ENCODE measurements at places on chromosomes 6 and 20.

DNA sequence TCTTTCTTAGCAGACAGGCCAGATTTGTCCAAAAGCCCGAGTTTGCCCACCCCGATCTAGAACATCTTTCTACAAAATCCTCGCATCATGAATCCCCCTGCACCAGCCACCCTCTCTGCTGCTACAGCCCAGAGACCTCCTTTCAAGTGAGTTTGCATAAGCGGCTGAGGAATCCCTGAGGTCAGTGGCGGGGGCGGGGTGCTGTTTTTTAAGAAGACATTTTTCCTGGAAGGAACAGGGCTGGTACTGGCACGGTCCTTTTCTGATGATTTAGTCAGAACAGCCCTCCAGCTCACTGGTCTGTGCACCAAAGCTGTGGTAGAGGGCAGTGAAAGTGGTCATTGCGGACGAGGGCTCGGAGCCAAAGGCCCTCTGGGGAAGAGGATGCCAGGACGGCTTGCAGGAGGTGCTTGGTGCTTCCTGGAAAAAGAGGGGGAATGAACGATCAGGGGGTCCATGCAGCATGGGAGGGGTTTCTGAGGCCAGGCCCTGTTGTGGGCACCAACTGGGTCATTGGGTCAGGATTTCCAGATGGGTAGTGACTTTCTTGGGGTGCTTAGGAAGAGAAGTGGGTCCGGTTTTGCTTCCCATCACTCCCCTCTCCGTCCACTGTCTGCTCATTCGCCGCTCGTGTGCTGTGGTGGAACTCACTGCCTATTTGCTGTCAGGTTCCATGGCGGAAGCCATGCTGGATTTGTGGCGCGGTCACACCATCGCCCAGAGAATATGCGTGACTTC, 50.4 kb downstream of the GNAS-AS1 start:
- DNase-seq, result no peak

DNA sequence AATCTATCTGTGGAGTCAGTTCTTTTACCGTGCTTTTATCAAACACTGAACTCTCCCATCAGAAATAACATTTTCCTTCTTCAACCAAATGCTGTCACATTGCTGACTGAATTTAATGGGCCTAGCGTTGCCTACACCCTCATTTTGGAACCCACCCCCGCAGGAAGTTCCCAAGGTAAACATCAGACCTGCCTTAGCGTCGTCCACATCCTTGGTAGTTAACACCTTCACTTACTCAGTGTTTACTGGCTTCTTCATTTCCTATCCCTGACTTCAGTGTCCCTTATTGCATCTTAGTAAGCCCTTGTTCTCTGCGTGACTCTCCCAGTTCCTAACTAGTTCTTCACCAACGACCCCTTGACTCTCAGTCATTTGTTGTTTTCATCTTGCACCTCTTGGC, 491.4 kb upstream of the SOX4 start:
- no peak for DNase-seq

- peak; percentile 78 for DNase-seq
These were observed 130.1 kb upstream of the ASCC3 start for GRCh38 chr6:101011186-101011585.

GRCh38 chr6:5497896-5498578, 236.7 kb downstream of the FARS2 start:
- DNase-seq, result no peak

GRCh38 chr6:165834613-165835259, 171.7 kb upstream of the PDE10A start:
- no peak for DNase-seq

DNA sequence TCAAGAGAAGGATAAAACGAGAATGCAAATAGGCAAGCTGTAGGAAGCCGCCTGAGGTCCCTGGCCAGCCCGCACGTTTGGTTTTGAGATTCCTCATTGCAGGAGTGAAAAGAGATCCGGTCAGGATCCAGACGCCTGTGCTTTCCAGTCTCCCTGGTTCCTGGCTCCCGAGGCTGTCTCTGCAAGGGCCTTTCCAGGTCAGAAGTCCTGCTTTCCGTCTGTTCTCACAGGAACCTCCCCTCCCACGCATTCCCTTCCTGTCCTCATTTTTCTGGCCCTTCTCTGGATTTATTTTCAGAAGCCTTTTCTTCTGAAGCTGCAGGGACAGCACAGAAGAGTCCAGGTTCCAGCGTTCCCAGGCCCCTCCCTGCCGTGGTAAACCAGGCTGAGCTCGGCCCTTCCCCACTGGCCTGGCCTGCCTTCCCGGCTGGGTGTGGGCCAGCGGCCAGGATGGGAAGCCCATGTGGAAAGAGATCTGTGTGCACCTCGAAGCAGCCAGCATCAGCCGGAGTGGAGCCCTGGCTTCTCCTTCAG, 54.0 kb downstream of the TMEM242 start:
- DNase-seq, result no peak

- no peak for DNase-seq
These were observed 16.8 kb upstream of the TCFL5 start for GRCh38 chr20:62878244-62879038.

DNA sequence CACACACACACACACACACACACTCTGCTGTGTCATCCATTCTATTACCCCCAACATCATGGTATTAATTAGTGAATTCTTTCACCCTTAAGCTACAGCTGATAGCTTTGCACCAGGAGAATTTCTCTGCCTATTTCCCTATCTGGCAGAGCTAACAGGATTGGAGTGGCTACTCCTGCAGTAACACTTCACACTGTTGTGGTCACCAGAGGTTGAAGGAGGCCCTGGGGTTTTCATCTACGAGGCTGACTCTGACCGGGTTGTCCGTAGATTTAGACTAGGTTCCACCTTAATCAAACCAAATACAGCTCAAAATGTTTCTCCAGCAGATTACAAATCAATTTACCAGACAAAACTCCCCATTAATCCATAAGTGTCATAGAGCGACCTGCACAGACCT, 69.2 kb upstream of the RIPOR2 start:
- no peak for DNase-seq

- no peak for DNase-seq
These were observed 214.8 kb downstream of the ADGB start for GRCh38 chr6:146813554-146813953.

- DNase-seq, result no peak
These were observed 20.7 kb downstream of the COL19A1 start for GRCh38 chr6:69887026-69887425.

- DNase-seq, result no peak
These were observed 102.7 kb downstream of the KCNQ5 start for GRCh38 chr6:72724545-72724944.

DNA sequence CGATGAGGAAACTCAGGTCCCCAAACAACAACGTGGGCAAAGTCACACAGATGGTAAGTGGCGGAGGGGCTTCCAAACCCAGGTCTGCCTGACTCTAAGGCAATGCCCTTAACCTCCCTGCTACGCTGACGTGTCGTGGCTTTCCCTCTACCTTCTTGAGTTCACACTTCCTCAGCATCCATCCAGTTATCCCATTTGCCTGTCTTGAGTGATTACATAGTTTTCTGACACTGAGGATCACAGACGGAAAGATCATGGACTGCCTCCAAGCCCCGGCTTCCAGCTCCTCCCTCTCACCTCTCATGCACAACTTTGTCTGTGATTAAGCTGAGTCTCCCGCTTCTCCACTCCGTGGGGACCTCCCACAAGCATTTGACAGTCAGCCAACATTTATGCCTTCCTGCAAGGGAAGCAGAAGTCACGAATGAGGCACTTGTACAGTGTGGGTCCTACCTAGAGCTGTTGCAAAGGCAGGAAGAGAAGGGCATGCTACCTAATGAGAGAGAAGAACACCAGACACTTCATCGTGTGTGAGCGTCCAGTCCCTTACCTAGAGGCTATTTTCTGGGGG, 33.8 kb downstream of the TBC1D7 start:
- DNase-seq, result no peak

DNA sequence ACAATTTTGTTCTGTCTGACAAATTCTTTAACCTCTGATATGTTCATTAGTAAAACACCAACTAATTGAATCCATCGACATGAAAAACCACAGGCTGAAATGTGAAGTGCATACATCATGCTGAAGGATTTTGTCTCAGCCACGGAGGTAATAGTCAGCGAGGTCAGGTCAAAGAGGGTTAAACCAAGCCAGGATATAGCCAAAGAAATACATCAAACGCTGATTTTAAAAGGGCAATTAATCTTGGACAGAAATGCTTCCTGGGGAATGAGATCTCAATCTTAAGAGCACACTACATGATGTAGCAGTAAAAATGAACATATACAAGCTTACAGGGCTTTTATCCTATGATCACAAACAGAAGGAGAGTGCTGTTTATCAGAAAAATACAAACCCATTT, 106.7 kb downstream of the PRDM1 start:
- DNase-seq, result no peak

DNA sequence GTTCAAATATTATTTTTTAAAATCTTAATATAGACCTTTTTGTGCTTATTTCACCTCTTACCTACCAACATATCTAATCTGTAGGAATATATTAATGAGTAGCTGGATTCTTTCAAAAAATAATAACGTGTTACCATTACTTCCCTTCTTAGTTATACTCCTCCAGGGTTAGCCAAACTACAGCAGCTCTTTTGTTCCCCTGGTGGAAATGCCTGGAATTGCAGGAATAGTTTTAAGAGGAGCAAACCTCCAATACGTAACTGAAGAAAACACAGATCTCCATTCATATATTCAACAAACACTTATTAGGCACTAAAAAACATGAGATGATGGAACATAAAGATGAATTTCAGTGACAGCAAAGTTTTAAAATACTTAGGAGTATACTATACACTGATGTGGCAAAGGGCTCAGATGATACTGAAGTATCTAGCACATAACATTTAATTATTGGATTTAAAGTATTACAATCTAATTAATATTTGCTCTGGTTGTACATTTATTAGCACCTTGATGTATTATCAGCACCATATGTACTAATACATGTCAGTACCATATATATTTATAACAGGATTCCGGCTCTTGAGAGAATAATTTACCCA, 78.3 kb downstream of the TBX18 start:
- no peak for DNase-seq

DNA sequence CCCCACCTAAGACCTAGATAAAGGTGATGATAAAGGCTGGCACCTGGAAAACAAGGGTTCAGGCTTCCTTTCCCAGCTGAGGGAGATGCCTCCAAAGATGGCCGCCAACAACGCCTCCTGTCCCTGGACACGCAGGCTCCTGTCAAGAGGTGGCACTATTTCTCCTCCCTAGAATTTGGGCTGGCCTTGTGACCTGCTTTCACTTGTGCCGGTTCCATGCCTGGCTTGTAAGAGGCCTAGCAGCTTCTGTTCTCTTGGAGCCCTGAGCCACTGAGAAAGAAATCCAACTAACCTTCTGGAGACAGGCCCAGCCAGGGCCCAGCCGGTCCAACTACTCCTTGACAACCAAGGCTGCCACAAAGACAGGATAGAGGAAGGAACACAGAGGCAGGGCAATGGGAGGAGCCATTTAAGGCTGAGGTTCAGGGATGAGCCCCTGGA, 60.2 kb upstream of the RALY start:
- DNase-seq, result no peak

GRCh38 chr6:81362246-81362645, 390.2 kb downstream of the TENT5A start:
- no peak for DNase-seq

- no peak for DNase-seq
These were observed 266.4 kb upstream of the PREP start for GRCh38 chr6:105669232-105669631.

DNA sequence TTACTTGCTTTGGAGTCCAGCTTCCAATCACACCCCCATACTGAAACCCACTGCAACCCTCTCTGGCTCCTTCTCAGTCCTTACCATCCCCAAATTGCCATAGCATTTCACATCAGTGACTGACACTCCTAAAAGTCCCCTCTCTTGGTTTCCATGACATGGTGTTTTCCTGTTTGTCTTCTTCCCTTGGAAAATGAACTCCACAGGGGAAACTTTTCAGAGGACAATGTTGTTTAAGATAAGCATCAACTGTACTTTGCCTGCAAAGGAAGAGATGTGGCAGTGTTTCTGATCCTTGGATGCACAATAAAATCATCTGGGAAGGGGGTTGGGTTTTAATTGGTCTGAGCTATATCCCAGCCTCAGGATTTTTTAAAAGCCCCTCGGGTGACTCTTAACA, 214.9 kb downstream of the HACE1 start:
- DNase-seq, result no peak

- DNase-seq, result no peak
These were observed 38.8 kb upstream of the FOXA2 start for GRCh38 chr20:22623211-22623610.

All from thymus (tissue), 14 donors.